ENCODE measurements at places on chromosomes 5 and 9. TPM values are rescaled to one million over a fixed set of nuclear protein-coding genes. Genes with fewer than 3 reads are reported as not detected.

Gene LCN9
- total RNA-seq = not detected

GRCh38 chr9:35349287-35349990 is 140.5 kb upstream of the RUSC2 start:
- no peak for DNase-seq

DNA sequence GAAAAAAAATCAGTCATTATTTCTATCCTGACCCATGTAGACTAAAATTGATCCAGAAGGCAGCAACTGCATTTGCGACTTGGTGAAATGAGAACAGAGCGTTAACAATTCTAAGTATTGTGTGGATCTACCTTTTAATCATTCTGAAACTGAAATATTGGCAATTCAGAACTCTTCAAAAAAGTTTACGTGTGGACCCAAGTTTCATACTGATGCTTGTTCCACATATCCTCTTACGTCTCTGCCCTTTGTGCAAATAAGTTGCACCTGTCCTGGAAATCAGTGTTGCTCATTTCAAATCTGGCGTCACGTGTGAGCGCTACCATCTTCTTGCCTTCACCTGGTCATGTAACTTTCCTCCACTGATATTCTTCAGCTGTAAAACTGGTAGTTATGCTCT is 74.7 kb downstream of the NTRK2 start:
- no peak for DNase-seq

Gene C1QTNF3
- total RNA-seq = 2.6 TPM

- DNase-seq = no peak
Measured at GRCh38 chr9:92058723-92059444, 56.3 kb downstream of the SPTLC1 start.

DNA sequence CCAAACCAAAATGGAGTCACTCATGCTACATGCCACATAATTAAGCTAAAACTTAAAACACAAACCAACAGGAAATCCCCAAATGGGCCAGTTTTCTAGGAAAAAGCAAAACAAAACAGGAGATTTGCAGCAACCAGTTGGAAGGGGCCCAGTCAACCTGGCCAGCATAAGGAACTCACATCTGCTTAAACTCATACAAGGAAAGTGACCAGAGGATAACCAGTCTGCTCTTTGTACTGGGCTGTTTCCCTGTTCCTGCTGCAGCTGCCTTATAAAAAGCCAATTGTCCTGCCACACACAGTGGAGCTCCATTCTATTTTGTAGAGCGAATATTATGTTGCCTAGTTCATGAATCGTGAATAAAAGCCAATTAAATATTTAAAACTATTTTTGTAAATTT is 29.5 kb upstream of the PTPDC1 start:
- DNase-seq = no peak

Gene EGFLAM
- total RNA-seq = not detected

Gene ESM1
- not detected for total RNA-seq

DNA sequence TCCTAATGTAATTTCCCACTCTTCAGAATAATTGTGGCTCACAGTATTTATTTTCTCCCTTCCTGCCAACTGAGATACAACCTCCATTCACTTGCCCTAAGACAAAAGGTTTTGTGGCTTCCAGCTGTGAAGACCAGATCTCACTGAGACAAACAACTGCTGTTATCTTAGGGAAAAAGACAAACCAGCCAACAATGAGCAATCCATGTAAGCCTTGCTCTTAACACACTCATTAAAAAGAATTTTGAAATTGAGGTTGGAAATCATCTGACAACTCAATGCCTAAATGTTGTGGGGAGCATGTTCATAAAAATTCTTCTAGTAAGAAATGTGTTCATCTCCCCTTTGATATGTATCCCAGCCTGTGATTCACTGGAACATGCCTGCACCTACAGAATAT is 132.9 kb downstream of the ADAMTSL1 start:
- no peak for DNase-seq

DNA sequence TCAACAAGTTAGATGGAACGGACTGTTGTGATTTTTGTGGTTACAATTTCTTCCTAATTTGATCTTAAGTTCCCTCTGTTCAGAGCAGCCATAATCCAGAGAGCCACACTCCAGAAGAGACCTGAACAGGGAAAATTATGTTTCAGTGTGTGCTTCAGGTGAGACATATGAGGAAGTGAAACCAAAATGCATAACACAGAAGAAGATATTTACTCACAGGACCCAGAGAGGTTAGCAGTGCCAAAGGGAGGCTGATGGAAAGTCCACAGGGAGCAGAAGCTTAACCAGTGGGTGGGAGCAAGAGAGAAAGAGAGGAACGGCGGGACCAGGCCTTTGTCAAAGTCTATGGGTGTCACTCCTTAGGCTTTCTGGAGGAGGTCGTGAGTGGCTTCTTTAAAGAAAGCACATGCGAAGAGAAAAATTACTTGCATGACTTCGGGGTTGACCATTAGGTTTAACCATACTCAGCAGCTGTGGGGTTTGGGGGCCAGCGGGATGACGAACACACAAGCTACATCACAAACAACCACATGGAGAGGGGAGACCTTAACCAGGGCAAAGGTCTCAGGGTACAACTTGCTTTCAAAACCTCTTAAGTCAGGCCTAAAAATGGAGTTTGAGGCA is 141.4 kb downstream of the MED10 start:
- DNase-seq = no peak

DNA sequence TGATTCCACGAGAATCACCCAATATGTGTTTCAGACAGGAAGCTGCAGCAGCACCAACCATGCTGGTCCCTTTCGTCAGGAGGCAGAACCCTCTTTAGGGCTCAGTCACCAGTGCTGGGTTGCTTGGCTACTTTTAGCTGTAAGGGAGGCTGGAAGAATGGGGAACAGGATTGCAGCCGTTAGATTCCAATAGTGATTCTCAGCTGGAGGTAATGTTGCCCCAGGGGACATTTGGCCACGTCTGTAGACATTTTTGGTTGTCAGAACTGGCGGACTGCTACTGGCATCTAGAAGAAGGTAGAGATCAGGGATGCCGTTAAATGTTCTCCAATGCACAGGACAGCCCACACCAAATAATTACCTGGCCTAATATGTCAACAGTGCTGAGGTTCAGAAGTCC is 81.8 kb downstream of the ANKRD33B start:
- DNase-seq = no peak

DNA sequence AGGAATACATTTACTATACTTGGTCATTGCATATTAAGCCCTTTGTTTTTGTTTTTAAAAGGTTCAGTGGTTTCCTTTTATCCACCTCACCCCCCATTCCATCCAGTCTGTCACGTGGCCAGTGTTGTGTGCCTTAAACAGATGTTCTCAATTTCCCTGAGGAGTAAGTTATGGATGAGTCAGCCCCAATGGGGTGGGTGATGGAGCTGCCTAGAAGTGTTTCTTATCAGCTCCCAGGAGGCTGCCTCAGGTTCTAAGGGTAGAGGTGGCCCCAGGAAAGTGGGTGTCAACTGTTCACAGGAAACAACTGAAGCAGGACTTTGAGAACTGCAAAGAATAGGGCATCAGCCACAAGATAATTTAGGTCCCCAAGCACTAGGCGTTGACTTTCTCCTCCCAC is 41.1 kb downstream of the ACTBL2 start:
- DNase-seq = no peak

GRCh38 chr9:2717385-2717784 is at the start of gene KCNV2:
Gene KCNV2 (plus strand): TSS chr9:2717510. CDS start chr9:2717740, 230 bp downstream.
- DNase-seq = no peak

- no peak for DNase-seq
Measured at GRCh38 chr9:123608104-123608503, 252.1 kb downstream of the CRB2 start.

- no peak for DNase-seq
Measured at GRCh38 chr5:179765400-179765799, 28.4 kb upstream of the LTC4S start.

Gene GLRA1
- not detected for total RNA-seq

DNA sequence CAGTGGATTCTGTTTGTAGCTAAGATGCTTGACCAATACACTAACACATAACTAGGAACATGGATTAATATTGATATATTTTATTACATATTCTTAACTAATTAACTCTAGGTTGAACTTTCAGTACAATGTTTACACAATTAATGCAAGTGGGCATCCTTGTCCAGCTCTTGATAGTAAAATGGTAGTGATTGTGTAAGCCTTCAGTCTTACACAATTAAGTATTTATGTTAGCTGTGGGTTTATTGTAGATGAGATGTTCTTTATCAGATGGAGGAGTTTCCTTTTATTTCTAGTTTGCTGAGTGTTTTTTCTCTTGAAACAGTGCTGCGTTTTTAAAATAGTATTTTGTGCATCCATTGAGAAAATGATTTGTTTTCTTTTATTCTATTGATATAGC is 1210.8 kb downstream of the CDH12 start:
- no peak for DNase-seq

DNA sequence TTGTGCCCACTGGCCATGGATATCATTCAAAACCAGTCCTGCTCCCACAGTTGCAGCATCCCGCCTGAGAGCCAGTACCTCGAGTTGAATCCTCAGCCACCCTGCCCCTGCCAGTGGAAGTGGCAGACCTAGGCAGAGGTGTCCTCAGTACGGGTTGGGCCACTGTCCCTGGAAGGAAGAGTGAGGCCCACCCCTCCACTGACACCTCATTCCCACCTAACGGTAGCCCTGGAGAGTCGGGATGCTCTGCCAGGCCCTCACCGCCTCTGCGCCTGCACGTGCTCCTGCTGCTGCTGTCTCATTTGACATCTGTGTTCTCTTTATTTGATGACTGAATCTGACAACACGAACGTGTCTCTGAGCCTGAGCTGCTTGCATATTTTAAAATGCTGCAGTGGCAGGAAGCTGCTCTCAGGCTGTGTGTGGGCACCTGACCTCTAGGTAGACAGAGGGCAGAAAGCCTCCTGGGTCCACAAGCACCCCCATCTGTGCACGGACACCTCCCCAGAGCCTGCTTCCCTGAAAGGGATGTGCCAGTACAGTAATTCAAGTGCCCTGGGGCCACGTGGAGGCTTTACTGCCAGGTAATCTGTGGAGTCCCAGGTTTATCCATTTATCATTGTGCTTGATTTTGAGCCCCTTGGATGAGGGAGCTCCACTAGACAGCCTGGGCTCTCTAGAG is 194.7 kb downstream of the CACNA1B start:
- no peak for DNase-seq

DNA sequence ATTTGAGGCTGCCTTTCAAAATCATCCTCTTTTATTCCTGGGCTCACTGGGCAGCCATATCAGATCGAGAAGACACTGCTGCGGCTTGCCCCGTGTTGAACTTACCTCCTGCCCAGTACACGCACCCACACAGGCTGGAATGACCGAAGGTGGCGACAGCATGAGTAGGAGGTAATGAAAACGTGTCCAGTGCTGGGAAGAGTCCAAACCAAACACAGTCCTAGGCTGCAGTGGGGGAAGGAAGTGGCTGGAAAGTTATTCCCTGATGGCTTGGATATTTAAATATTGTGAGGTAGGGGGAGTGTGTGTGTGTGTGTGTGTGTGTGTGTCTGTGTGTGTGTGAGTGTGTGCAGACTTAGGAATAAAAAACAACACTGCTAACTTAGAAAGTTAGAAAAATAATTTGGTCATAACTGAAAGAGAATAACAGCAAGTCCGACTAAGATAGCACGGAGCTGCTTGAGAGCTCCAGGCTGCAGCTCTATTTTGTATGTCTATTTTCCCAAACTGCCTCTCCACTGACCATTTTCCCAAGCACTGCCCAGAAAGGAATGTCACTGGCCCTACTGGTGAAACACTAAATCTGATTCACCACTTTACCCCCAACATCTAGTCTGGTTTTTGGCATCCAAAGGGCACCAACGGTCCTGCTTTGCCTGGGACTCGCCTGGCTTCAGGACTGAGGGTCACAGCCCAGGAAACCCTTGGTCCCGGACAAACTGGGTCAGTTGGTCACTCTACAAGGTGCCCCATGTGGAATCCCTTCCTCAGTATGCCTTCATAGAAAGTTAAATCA is 41.2 kb downstream of the ANKH start:
- no peak for DNase-seq

DNA sequence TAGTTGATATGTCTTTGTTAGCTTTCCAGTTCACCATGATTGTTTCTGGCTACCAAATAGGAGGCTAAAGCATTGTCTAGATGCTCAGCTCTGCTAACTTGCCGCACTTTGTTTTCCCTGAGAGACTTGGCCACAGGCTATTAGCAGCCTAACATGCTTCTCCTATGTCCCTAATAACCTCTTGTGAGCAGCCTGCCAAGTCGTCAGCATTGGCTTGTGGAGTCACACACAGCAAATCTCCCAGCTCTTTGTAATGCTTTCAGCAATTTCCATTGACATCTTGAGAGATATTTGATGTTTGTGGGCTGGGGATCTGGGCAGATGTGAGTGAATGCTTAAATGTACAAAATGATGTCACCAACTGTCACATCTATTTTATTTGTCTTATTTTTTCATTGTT is 346.9 kb downstream of the KDM4C start:
- no peak for DNase-seq

- no peak for DNase-seq
Measured at GRCh38 chr5:147997486-147997885, 66.3 kb upstream of the SPINK5 start.

DNA sequence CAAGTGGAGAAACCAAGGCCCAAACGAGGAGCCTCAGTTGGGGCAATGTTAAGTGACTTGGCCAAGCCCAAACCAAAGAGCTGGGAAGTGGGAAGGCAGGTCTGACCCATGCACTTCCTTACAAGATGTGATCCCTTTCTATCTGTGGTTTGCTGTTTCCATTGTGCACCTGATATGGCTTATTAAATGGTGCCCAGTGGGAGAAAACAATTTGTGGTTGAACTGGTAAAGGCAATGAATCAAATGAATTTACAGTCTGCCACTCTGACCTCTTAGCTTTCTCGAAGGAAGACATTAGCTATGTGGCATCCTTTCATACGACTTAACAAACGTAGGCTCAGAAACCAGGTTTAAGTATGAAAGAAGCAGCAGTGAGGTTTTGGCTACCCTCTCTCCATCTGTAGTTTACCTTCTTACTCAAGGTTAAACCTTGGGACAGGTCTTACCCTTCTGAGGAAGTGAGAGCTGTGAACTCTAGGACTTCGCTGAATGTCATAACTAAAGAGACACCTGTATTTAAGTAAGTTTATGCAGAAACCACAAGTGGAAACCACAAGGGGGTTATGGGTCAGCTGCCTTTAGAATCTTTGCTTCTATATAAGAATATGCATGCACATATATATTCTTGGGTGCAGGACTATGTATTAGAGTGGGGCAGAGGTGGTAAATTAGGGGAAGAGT is 100.5 kb upstream of the SPATA31D4 start:
- DNase-seq = no peak

DNA sequence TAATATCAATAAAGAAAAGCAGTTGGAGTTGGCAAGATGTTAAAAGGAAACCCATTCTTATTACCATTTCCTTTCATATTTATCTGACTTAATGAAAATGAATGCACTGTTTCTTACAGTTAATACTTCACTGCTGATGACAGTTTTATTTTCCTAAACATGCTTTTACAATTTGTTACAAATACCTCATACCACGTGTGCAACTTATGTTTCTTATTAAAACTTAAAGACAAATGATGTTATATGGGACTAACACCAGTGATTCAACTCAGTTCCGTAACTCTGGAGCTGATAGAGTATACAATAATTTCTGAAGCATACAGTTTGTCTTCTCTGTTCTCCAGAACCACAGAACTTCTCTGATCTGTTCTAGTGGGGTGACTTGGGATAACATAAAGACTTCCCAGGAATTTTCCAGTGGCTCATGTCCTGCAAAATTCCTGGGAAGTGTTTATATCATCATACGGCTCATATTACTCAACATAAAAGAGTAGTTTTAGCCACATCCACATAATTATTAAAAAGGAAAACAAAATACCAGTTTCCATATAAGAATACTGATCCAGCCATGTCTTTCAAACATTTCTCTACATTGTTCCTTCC is 1259.0 kb upstream of the C9orf72 start:
- DNase-seq = no peak

- DNase-seq = no peak
Measured at GRCh38 chr5:96259151-96259772, 173.8 kb downstream of the PCSK1 start.

GRCh38 chr5:150653762-150654556 is 7.1 kb upstream of the MYOZ3 start:
- no peak for DNase-seq
